ENCODE measurements at places on chromosomes 13 and 19.

GRCh38 chr19:54606230-54606629 lies 12.8 kb downstream of the LILRA1 start:
- DNase-seq, result no peak

DNA sequence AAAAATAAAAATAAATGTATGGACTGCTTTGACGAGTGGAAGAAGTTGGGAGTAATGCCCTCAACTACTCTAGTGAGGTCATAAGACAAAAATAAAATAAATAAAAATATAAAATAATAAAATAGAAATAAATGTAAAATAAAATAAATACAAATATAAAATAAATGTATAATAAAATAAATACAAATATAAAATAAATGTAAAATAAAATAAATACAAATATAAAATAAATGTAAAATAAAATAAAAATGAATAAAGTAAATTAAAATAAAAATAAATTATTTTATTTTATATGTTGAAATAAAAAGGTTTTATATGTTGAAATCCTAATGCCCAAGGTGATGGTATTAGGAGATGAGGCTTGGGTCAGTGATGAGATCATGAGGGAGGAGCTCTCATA lies 20.1 kb upstream of the IGSF23 start:
- no peak for DNase-seq

GRCh38 chr13:80215368-80215767 lies 125.6 kb downstream of the SPRY2 start:
- DNase-seq, result peak; percentile 73

DNA sequence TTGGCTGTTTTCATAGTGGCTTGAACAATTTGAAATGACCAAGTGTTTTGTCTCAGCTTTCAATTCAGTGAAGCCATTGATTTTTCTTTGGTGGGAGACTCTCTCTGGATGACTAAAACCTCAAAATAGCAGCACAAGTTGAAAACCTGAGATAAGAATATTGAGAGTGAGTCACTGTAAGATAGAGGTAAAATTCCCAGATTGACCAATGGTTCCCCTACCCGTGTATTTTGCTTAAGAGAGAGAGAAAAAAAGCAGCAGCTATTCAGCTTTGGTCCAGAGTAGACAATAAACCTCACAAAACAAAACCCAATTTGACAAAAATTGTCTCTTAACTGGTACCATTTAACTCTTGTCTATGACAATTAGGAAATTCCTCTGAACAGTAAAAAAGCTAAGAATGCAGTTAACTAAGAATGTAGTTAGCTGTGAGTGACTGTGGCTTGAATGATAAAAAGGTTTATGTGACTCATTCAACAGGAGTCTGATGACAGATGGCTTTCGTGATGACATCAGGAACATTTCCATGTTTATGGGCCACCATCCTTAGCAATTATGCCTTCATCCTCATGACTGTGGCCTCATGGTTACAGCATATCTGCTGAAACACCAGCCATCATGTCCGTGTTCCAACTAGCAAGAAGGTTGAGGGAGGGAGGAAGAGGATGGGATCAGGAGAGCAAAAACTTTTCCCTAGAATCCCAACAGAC lies 356.9 kb downstream of the NDFIP2 start:
- no peak for DNase-seq

DNA sequence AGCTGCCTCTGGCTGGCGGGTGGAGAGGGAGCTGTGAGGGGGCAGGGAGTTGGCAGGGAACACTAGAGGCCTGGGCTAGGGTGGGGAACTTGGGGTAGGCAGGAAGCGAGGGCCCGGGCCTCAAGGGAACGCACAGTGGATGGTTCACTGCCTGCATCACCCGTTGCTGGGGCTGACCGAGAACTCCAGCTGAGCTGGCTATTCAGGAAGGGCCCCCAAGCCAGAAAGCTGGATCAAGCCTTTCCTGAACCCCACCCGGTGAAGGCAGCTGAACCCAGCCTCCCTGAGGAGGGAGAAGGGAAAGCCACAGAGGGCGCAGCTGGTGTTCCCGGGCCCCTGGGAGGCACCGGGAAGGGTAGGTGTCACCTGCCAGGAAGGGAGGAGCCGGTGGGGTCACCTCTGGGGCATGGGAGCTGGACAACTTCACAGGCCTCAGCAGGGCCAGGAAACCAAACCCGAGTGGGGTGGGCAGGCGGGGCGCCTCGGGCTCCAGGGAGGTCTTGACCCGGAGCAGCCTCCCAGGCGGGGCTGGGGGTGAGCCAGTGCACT lies 13.9 kb downstream of the PALM start:
- no peak for DNase-seq

DNA sequence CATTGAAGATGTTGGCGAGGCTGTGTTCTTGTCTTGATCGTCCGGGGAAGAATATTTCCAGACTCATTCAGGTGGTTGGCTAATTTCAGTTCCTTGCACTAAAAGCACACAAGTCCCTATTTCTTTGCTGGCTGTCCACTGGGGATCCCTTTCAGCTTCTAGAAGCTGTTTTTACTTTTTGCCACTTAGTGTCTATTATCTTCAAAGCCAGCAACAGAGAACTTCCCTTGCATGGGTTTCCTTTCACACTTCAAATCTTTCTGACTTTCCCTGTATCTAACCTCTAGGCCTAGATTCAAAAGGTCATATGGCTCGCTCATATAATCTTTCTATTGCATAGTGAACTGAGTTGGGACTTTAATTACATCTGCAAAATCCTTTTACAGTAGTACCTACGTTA lies 215.3 kb upstream of the PCDH9 start:
- DNase-seq, result no peak

DNA sequence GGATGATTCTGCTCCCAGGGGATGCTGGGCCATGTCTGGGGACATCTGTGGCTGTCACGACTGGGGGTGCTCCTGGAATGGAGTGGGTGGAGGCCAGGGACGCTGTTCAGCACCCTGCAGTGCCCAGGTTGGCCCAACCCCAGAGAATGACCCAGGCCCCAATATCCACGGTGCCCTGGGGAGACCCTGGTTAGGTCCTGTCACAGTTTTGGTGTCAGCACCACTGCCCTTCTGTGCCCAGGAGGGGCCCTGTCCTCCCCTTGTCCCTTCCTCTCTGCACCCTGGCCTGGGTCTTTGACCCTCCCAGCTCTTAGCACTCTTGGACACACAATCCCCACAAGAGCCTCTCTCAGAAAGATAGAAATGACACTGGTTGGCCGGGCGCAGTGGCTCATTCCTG lies 85.3 kb downstream of the GADD45B start:
- DNase-seq, result no peak

DNA sequence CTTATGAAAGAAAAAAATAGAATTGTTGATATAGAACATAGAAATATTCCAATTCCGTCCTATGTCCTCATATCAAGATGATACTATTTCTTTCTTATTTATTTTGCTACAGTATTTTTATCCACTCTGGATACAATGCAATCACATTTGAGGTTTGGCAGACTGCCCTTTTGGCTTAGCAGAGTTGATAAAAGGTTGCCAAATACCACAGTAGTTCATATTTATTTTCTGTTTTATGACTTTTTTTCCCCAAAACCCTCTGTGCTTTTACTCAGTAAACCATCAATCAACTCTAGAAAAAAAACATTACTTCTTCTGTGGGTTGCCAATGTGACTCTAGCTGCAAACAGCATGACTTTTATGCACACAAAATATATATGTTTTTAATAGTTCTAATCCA lies 424.5 kb downstream of the PCDH9 start:
- peak; percentile 64 for DNase-seq

- DNase-seq, result no peak
Measured at GRCh38 chr13:24076109-24076508, 84.4 kb upstream of the SPATA13 start.

- DNase-seq, result no peak
Measured at GRCh38 chr19:49073514-49074378, 1.2 kb upstream of the KCNA7 start.

GRCh38 chr19:810883-811489 lies 10.8 kb downstream of the PLPPR3 start:
- DNase-seq, result no peak

- no peak for DNase-seq
Measured at GRCh38 chr19:49799798-49800376, 13.2 kb downstream of the FUZ start.

GRCh38 chr13:64753233-64754000 lies 2476.7 kb downstream of the PCDH9 start:
- peak; percentile 50 for DNase-seq

DNA sequence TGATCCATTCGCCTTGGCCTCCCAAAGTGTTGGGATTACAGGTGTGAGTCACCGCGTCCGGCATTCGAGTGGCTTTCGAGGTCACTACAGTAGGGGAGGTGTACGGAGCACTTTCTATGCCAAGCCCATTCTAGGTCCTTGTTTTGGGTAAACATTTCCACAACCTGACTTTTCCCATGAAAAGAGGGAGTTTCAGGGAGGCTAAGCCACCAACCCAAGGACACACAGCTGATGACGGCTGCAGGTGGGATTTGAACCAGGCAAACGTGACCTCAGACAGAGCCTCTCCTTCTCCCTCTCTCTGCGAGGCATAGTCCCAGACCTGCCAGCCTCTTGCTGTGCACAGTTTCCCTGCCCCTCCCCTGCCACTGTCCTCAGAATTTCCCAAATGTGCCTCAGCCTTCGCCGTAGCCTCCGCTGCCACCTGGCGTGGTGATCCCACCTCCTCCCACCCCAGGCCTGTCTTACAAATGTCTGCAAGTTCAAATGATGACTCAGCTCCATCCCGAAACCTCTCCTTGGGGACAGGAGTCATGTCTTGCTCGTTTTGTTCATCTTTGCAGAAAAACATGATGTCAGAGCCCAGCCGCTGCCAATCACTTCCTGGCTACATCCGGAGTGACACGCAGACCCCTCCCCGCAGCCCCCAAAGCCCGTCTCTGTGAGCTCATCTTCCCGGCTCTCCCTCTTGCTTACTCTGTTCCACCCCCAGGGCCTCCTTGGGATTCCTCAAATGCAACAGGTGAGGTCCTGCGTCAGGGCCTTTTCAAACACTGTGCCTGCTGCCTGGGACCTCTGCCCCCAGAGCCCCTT lies 6.6 kb upstream of the GADD45B start:
- DNase-seq, result peak; percentile 43

GRCh38 chr13:95188128-95188527 lies 113.1 kb downstream of the ABCC4 start:
- peak; percentile 63 for DNase-seq

DNA sequence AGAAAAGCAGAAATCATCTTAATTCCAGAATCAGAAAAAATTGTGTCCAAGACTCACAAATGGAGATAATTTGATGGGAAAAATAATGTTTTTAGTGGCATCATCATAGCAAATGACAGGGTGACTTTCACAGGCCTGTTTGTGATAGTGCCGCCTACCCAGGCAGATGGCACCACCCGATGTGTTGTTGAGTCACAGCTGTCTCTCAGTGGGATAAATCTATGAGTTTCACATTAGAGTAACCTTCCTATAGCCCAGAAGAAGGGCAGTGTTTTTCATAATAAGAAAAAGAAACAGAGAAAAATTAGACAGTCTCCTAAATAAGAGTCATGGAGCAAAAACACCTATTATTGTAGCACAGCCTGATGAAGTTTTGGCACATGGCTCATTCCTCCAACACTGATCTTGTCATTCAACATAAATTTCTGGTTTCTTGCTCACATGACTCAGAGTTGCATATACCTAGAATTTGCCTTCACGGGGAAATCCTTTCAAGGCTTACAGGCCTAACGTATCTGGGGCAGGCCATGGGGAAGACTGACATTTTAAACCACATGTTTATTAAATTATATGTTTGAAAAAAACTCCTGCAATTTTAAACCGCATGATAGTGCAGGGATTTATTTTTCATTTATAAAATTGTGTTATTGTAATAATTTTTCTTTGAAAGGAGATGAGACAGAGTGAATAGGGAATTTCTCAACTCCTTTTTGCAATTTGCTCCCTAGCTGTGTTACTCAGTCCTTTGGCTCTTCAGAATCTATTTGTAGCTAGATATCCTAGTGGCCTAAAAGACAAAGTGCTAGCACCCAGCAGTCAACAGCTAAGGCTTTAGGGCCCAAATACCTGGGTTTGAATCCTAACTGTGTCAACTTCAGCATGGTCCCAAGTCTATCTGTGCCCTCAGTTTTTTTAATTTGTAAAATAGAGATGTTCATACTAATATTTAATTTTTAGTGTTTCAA lies 393.7 kb downstream of the NDFIP2 start:
- DNase-seq, result no peak

- peak; percentile 0 for DNase-seq
Measured at GRCh38 chr13:71922194-71922593, 55.2 kb upstream of the DACH1 start.

DNA sequence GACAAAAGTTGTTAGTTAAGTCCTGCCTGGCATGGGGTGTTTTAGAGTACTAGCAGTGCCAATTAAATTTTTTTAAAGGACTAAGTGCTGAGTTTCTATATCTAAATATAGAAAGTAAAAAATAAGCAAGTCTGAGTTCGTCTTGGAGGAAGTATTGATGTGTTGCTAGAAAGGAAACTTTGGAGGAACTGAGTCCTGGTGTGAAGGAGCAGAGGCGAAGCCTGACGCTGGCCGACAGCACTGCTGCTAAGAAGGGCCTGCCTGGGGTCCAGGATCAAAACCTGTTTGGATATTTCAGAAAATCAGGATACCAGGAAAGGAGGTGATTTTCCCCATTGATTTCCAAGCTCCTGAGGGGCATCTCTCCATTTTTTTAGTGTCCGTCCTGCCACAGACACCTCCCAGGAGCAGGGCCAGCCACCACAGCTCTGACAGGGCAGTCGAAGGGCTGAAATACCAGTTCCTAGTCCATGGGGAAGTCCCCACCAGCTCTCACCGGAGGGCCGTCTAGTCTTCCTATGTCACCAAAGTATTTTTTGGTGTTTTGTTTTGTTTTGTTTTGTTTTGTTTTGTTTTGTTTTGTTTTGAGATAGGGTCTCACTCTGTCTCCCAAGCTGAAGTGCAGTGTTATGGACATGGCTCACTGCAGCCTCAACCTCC lies 38.2 kb upstream of the NPAS1 start:
- no peak for DNase-seq

- peak; percentile 83 for DNase-seq
Measured at GRCh38 chr13:41613984-41614661, 156.8 kb downstream of the RGCC start.

- no peak for DNase-seq
Measured at GRCh38 chr13:75024602-75025001, 457.4 kb downstream of the TBC1D4 start.

- no peak for DNase-seq
Measured at GRCh38 chr19:2432131-2432848, 4.9 kb upstream of the TIMM13 start.

DNA sequence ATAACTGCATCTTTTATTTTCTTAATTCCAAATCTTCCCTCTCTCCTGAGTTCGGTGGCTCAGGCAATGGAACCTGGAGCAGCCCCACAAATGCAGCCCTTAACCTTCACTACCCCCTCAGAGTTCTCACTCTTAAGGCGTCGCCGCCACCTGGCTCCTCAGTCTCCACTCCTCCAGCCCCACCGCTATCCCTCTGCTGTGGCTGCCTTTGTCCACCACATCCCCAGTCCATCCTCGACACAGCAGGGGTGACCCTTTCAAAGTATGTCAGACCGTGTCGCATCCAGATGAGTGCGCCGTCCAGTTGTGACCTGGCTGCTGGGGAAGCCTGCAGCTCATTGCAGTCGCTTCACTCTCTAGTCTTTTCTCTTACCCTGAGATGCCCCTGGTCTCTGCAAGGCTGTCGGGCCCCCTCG lies 1.0 kb downstream of the SPPL2B start:
- DNase-seq, result peak; percentile 3

Data from adipocyte (in vitro differentiated cells).